Effector memory CD8-positive, alpha-beta T cell (primary cell): ENCODE measurements at places on chromosomes 1 and 21.

- H3K27me3 ChIP-seq = no peaks in the 10 kb centered on the region
- H3K4me3 ChIP-seq = no peak overlapping the region
- no peak for DNase-seq
- H3K4me1 ChIP-seq = peaks cover 24% of the 10 kb centered on the region
- no peak overlapping the region for H3K27ac ChIP-seq
- peaks cover 5% of the 10 kb centered on the region for H3K36me3 ChIP-seq
These were observed 5.1 kb downstream of the DNAJB4 start for GRCh38 chr1:78009836-78010235.

DNA sequence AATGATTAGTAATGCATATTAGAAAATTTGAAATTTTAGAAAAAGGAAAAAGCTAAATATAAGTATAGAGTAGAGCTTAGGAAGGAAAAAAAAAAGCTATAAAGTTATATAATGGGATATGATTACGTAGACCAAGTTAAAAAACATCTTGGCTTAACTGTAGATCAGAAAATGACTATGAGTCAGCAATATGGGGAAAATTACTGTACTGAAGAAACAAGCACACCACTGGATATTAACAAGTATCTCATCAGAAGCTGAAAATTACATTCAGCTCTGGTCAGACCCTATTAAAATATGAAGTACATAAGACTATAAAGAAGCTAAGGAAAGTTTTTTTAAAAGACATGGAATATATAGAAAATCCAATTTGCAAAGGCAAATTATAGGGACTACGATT lies 19.5 kb downstream of the DNAJC8 start:
- peaks cover 4% of the 10 kb centered on the region for H3K4me1 ChIP-seq
- no peak overlapping the region for H3K27ac ChIP-seq
- no peak for DNase-seq
- H3K36me3 ChIP-seq = peaks cover 64% of the 10 kb centered on the region

GRCh38 chr1:89040315-89040626 lies 17.6 kb upstream of the GBP3 start:
- peaks cover 21% of the 10 kb centered on the region for H3K4me1 ChIP-seq
- no peaks in the 10 kb centered on the region for H3K27me3 ChIP-seq
- H3K4me3 ChIP-seq = peak overlapping the region; percentile 46
- DNase-seq = no peak
- no peaks in the 10 kb centered on the region for H3K36me3 ChIP-seq
- H3K27ac ChIP-seq = peak overlapping the region; percentile 11

GRCh38 chr1:241716915-241717656 lies 65.0 kb downstream of the WDR64 start:
- peaks cover 17% of the 10 kb centered on the region for H3K27me3 ChIP-seq
- no peaks in the 10 kb centered on the region for H3K36me3 ChIP-seq
- no peak overlapping the region for H3K27ac ChIP-seq
- DNase-seq = no peak
- no peak overlapping the region for H3K4me3 ChIP-seq

DNA sequence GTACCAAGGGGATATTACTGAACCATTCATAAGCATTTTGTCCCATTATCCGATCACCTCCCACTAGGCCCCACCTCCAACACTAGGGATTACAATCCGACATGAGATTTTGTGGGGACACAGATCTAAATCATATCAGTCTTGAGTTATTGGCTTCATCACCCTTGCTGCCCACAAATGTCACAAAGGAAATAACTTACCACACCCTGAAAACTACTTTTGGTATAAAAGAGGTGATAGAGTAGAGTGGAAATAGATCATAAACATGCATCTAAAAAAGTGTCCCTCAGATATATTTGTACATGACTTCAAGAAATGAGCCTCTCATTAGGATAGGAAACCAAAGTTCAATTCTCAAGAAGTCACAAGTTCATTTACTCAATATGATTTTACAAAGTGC lies 22.6 kb upstream of the FCRL3 start:
- DNase-seq = no peak
- peaks cover 34% of the 10 kb centered on the region for H3K4me1 ChIP-seq
- peak overlapping the region; percentile 1 for H3K4me3 ChIP-seq
- peaks cover 6% of the 10 kb centered on the region for H3K36me3 ChIP-seq

- no peak for DNase-seq
- no peak overlapping the region for H3K4me3 ChIP-seq
- H3K4me1 ChIP-seq = no peaks in the 10 kb centered on the region
These were observed 51.3 kb downstream of the PRPF38A start for GRCh38 chr1:52455686-52456085.

DNA sequence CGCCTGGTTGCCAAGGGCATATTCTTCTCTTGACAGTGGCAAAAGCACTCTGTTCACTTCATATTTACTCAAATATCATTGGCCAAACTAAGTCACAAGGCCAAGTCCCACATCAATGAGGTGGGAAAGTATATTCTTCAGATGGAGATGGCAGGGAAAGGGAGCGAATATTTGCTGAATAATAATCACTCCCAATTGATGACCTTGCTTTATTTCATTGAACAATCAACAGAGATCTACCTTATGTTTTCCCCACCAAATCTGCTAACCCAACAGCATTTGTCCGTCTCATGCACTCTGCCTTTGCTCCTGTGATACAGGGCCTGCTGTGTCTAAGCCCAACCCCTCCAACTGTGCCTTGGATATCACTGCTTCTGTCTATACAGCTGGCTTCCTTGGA lies 45.2 kb upstream of the PCP4 start:
- H3K27ac ChIP-seq = no peak overlapping the region
- H3K36me3 ChIP-seq = no peaks in the 10 kb centered on the region
- H3K4me1 ChIP-seq = no peaks in the 10 kb centered on the region
- H3K27me3 ChIP-seq = no peaks in the 10 kb centered on the region

DNA sequence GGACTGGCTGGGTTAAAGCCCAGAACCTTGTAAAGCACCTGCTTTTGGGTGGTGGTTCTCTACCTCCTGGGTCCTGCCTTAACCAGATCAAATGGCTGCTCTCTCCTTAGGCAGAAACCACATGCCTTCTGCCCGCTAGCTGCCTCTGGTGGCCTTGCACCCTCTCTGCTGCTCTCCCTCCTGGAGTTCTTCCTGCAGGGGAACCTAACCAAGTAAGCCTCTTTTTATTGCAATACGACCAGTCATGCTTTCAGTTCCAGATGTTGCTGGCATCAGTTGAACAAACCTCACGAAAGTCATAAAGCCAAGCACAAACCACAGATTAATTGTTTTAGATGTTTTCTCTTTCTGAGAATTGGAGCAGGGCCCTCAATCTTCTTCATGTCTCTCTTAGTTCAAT lies 118.9 kb downstream of the GDAP2 start:
- H3K4me3 ChIP-seq = no peak overlapping the region
- H3K4me1 ChIP-seq = no peaks in the 10 kb centered on the region
- H3K27me3 ChIP-seq = peaks cover 11% of the 10 kb centered on the region
- no peak for DNase-seq
- no peak overlapping the region for H3K27ac ChIP-seq
- H3K36me3 ChIP-seq = no peaks in the 10 kb centered on the region

- H3K27me3 ChIP-seq = no peaks in the 10 kb centered on the region
- DNase-seq = no peak
- H3K27ac ChIP-seq = no peak overlapping the region
- peaks cover 2% of the 10 kb centered on the region for H3K36me3 ChIP-seq
- no peaks in the 10 kb centered on the region for H3K4me1 ChIP-seq
- no peak overlapping the region for H3K4me3 ChIP-seq
These were observed 8.8 kb upstream of the WDTC1 start for GRCh38 chr1:27225621-27226020.
